ENCODE measurements at places on chromosomes 5 and 9.
A peak's percentile ranks its signal among the peaks of the same experiment; 100 is the strongest.

- DNase-seq: no peak
Measured at GRCh38 chr5:164013077-164013670, 507.8 kb downstream of the MAT2B start.

DNA sequence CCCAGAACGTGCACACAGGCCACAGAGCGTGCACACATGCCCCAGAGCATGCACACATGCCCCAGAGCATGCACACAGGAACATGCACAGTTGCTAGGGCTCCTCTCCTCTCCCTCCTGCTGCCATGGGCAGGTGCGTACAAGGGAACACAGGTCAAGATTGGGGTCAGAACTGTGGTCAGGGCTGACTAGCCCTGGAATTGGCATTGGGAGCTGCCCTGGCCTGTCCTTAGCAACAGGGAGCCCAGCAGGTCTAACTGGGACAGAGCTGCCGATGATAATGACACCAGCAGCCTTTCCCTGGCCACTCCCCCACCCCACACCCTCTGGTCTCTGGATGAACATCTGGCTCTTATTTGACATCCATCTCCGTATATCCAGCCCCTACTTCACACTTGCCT, 8.0 kb downstream of the PCDH1 start:
- DNase-seq: no peak

- DNase-seq: no peak
Measured at GRCh38 chr5:1895739-1896420, 13.2 kb upstream of the IRX4 start.

- peak; percentile 85 for DNase-seq
Measured at GRCh38 chr5:141664733-141665461, 13.7 kb upstream of the FCHSD1 start.

GRCh38 chr5:116685069-116685468, 110.4 kb upstream of the SEMA6A start:
- no peak for DNase-seq

DNA sequence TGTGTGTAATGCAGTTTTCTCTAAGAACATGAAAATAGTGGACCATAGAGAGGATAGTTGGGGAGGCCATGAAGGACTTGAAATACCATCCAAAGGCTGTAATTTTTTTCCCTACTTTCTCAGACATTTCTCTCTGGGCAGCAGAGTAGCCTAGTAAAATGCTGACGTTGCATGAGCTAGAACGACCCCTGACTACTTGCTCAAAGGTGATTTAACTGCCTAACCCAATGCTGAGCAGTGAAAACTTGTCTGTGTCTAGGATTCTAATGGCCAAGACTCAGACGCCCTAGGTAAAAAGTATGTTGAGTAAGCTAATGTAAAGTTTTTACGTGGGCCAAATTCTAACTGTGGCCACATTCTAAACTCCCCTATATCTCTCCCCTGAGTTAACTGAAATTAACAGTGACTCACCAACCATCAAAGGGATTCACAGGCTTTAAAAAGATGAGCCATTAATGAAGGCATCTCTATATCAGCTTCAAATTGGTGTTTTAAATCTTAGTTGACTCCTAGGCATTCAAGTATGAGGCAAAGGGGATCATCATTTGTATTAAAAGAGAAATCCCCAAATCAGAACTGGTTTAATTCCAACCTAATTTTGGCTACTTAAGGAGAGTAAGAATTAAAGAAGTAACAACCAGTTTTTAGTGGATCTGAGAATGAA, 121.0 kb upstream of the GAS1 start:
- no peak for DNase-seq

- peak; percentile 59 for DNase-seq
Measured at GRCh38 chr5:1007221-1007680, 1.4 kb upstream of the NKD2 start.

Measured in sciatic nerve (tissue), 2 donors.